ENCODE measurements at places on chromosomes 2 and 18.

- DNase-seq: no peak
Observed at GRCh38 chr2:201406077-201406662, 45.1 kb downstream of the TRAK2 start.

DNA sequence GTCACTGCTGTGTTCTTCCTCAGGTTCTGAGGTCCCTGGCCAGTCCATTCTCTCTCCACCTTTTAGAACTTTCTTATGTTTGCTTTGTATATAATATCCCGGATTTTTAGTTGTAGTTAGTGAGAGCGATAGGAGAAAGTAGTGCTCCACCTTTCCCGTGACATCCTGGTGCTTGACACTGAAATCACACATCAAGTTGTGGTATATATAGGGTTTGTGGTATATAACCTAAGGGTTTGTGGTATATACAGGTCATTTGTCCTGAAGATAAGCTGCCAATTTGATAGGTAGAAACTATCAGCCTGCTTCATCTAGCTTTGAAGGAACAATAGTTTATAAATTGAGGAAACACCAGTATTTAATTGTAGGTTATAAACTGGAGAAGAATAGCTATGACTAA lies 13.1 kb downstream of the ZNF892 start:
- DNase-seq: no peak

- peak; percentile 89 for DNase-seq
Observed at GRCh38 chr2:43041661-43042360, 184.6 kb downstream of the ZFP36L2 start.

DNA sequence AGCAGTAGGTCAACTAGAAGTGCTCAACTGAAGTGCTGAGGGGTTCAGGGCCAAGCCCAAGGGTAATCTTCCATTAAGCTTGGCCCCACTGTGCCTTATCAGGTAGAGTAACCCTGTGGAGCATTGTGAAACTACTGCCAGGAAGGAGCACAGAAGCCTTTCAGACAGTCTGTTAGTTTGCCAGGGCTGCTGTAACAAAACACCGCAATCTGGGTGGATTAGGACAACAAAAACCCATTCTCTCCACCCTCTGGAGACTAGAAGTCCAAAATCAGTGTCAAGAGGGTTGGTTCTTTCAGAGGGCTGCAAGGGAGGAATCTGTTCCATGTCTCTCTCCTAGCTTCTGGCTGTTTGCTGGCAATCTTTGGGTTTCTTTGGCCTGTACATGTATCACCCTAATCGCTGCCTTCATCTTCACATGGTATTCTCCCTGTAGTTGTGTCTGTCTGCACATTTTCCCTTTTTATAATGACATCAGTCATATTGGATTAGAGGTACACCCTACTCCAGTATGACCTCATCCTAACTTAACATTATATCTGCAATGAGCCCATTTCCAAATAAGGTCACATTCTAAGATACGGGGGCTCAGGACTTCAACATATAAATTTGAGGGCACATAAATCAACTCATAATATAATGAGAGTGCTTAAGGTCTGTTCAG lies 21.2 kb downstream of the VIT start:
- DNase-seq: no peak
